OCI-LY7 (cell line): ENCODE measurements at places on chromosomes 11 and 22. TPM values are rescaled to one million over a fixed set of nuclear protein-coding genes. Genes with fewer than 3 reads are reported as not detected.

GRCh38 chr22:23183061-23183698, 2.9 kb downstream of the BCR start:
- DNase-seq, result peak; percentile 43

GRCh38 chr11:111387363-111387762, 8.3 kb upstream of the POU2AF1 start:
- DNase-seq, result no peak

DNA sequence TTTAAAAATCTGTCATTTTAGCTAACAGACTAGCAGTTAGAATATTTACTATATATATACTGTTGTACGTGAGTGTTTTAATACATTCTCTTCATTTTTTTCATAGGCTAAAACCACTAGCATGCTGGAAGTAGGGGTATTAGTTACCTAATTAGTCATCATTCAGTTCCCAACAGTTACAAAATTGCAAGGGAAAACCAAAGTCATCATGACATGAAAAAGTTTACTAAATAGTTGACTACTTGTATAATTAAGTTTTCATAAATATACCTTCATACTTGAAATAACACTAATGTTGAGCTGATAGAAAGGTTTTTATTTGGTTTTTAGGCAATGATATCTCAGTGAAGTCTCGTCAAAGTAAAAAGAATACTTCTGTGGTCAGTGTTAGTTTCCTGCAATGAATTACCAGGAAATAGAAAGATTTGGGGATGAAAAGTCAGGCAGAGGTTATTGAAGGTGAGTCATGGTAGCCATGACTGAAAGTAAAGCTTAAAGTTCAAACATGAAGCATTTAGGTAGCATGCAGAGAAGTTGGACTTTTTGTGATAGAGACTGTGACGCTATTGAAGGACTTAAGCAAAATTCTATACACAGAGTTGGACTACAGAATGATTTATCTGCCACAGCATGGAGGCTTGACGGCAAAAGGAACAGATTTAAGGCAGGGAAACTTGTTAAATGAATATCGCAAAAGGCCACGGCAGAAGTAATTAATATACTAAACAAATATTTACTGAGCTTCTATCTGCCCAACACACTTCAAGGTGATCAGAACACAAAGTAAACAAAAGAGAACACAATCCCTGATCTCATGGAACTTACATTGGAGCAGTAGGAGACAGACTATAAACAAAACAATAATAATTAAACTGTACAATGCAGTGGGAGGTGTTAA, 828.1 kb upstream of the FAT3 start:
- no peak for DNase-seq

- DNase-seq, result no peak
Observed at GRCh38 chr22:25021976-25022711, 69.6 kb downstream of the KIAA1671 start.

TESMIN gene
- 19.4 and 24.0 TPM in 2 replicates for total RNA-seq

GRCh38 chr22:39110631-39111561, 13.9 kb downstream of the APOBEC3H start:
- peak; percentile 93 for DNase-seq

DNA sequence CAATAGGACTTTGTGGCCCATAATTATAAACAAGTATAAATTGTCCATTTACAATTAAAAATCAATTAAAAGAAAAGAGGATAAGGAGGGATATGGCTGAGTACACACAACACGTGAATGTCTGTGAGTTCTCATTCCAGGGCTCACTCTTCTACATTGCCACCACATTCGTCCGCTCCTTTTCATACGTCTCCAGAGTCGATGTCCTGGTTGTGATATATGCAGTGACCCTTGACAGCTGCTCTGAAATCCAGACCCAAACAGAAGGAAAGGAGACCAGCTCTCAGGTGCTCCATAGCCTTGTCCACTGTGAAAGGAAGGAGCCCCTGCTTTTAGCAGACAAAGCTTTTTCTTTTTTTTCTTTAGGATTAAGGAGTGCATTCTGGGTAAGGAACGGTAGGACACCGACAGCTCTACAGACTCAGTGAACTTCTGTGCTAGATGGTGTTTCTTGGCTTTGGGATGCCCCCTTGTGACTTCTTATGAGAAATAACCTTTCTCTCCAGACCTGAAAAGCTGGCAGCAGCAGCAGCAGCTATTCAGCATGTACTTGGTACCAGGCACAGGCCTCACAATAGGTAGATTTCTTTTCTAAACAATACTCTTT, 19.7 kb upstream of the DNAJB13 start:
- DNase-seq, result peak; percentile 74

- DNase-seq, result peak; percentile 77
Observed at GRCh38 chr22:39567135-39567946, 3.2 kb upstream of the CACNA1I start.

DNA sequence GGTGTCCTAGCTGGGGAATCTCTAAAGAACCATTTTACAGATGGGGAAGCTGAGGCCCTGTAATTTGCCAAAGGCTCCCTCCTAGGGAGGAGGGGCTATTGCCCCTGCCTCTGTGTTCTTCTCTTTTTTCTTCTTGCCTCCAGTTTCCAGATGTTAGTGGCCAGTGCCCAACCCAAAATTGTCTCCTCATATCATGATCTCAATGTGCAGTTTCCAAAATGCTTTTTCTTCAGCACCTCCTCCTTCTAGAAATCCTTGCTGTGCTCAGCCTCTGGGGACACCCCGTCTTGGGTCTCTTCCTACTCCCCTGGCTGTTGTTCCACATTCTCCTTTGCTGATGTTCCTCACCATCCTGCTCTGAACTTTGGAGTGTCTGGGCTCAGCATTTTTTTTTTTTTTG, 9.5 kb upstream of the CHRM1 start:
- no peak for DNase-seq

DNA sequence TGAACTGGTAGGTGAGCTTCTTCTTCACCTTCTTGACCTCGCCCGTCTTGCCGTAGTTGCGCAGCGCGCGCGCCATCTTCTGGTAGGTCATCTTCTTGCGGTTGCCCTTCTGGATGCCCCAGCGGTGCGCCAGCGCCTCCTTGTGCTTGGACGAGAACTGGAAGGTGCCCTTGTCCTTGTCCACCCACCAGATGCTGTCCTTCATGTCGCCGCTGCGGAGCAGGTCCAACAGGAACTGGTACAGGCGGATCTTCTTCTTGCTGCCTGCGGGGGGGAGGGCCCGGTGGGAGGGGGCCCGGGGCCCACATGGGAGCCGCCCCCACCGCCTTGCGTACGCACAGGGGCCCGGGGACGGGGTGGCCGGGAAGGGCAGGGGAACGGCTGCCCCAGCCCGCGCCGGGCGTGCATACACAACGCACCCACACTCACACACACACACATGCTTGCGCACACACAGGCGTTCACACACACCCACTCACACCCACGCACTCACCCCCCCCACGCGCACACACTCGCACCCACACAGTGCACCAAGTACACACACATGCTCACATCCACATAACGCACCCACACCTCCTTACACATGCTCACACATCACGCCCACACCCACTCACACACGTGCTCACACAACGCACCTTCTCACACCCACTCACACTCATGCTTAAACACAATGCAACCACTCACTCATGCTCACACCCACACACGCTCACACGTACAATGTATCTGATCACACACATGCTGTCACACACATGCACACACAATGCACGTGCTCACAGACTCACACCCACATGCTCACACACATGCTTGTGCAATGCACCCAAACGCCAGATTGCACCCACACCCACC, 3.0 kb upstream of the MYBPC3 start:
- DNase-seq, result no peak

TRMT2A gene
- total RNA-seq, result 97.5 and 104 TPM in 2 replicates

DNA sequence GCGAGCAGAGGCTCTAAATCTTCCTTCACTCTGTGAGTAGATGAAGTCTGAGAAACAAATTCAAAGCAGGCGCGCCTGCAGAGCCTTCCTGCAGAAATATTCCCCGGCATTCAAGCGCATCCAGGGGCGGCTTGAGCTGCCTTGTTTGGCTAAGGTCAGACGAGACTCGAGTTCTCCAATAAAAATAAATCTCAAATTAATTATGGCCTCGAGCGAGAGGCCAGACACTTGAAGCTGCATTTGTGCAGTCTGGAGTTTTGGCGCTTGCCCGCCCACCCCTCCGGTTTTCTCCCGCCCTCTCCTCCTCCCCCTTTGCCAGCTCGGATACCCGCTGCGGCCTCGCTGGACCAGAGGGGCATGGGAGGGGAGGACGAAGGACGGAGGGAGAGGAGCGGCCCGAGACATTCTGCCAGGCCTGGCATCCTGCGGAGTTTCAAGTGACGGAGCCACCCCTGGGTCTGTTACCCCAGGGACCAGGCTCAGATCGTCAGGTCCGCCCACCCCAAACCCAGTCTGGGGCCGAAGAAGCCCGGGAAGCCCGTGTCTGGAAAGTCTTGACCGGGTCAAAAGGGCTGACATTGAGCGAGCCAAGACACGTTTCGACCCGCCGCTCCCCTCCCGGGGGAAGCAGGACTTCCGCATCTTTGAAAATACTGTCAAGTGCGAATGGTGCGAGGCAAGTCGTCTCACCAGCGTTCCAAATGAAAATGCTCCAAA, 3.8 kb upstream of the FLI1 start:
- no peak for DNase-seq

DNA sequence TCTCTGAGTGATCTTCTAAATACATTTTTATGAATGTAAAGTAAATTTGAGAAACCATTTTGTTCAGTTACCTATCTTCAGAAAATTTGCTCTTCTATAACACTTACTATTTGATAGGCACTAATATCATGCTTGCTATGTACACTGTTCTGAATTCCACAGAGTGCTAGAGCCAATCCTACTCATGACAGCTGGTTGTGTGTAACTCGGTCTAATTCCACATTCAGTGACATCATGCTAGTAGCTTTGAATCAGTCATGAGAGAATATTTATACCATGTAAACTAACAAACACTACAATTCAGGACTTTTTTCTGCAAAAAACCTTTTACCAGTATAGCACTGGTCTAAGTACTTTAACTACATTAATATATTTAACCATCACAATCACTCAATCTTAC, 902.9 kb downstream of the DLG2 start:
- no peak for DNase-seq

DNA sequence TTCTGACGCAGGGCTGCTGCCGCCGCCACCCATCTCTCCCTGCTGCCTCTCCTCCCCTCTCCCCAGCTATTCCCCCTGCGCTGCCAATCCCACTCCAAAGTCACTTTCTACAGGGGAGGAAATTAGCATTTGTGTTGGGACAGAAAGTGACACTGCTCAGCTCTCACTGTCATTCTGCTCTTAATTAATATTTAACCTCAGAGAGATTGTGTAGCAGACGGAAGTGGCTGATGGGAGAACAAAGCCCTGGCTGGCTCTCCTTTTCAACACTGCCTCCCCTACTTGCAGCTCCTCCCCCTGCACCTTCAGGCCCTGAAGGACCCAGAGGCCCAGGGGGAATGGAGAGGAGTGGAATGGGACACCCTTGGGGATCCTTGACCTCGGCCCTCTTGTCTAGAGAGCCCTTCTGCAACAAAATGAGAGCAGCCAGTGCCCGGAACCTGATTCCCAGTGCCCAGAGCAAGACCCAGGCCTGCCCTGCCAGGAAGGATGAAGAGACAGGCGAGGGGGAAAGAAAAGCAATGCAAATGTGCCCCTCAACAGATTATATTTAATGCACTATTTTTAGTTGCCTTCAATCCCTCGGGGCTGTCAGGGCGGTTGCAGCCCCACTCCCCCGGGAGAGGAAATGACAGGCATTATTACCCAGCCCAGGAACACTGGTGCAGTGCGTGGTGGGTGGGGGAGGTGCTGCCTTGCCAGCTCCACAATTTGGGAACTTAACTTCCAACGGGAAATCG, 14.6 kb upstream of the NRGN start:
- peak; percentile 69 for DNase-seq

GRCh38 chr11:8720868-8721608, 38.4 kb downstream of the RPL27A start:
- DNase-seq, result no peak

GRCh38 chr22:29867851-29868250, 15.1 kb upstream of the MTMR3 start:
- no peak for DNase-seq

- no peak for DNase-seq
Observed at GRCh38 chr22:25027959-25028840, 75.7 kb downstream of the KIAA1671 start.

- no peak for DNase-seq
Observed at GRCh38 chr11:125892071-125892470, 4.6 kb downstream of the HYLS1 start.

GRCh38 chr22:22002526-22003055, 20.0 kb upstream of the TOP3B start:
- no peak for DNase-seq

SLC29A2 gene
- total RNA-seq, result 55.6 and 56.4 TPM in 2 replicates

PANX2 gene
- total RNA-seq, result not detected in 2 replicates

SLC1A2 gene
- total RNA-seq, result not detected in 2 replicates

DNA sequence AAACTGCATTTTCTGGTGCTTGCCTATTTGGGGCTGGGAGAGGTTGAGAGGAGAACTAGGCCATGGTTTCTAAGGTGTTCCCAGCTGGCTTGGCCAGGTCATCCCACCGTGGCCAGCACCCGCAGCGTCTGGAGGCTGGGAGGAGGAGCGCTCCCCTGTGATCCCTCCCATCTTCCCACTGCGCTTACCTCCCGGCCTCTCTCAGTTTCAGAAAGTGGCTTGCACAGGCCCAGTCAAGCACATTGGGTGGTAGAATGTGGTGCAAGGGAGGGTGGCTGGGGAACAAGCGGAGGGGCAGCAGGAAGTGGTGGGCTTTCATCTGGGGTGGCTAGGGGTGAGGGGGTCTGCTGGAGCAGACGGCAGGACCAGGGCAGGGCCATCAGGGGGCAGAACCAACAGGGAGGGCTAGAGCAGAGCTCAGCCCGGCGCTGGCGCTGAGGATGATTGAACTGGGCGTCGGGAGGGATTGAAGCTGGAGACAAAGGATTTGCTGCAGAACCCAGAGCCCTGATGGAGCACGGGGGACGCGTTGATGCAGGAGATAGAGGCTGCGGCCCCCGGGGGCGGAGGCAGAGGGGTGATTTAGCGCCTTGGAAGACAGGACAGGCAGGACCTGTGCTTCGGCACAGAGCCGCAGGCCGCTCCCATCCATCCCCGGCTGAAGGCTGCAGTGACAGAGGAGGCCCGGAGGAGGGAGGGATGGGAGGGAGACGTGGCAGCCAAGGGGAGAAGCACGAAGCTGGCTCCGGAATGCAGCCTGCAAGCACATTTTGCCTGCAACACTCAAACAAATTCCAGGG, 76.0 kb downstream of the TRIM29 start:
- no peak for DNase-seq

GRCh38 chr11:132158091-132158490, 787.7 kb downstream of the NTM start:
- DNase-seq, result peak; percentile 3

GRCh38 chr11:87894961-87895360, 280.3 kb downstream of the RAB38 start:
- no peak for DNase-seq

GRCh38 chr22:27393371-27393770, 408.2 kb downstream of the MN1 start:
- no peak for DNase-seq

GRCh38 chr11:118435893-118436624, at the start of gene KMT2A:
KMT2A (plus strand) TSS chr11:118436492; CDS start chr11:118436513, 21 bp downstream.
- peak; percentile 97 for DNase-seq
